ENCODE measurements at places on chromosomes 4 and X.

DNA sequence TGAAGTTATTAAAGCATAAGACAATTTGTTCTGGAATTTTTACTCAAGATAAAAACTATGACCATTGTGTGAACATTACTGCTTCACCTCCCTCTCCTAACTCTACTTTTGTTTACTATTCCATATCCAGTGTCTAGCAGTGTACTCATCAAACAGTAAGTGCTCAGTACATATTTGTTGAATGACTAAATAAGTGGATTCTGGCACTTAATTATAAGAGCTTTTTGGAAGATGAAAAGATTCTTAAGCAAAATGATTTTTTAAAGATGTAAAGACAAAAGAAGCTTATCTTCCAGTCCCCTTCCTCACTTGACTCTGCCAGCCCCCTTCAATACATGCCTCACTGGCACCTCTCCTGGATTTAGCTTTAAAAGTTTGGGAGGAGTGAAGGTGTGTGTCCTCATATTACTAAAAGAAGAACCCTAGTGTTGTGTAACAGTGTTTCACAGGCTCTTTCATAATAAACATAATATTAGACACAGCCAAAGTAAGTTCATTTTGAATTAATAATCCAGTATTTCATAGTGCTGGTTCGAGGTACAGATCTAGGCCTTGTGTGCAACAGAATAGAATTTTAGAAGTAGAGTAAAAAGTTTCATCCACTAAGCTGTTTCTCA, 53.0 kb downstream of the GAB1 start:
- peak; percentile 76 for DNase-seq

DNA sequence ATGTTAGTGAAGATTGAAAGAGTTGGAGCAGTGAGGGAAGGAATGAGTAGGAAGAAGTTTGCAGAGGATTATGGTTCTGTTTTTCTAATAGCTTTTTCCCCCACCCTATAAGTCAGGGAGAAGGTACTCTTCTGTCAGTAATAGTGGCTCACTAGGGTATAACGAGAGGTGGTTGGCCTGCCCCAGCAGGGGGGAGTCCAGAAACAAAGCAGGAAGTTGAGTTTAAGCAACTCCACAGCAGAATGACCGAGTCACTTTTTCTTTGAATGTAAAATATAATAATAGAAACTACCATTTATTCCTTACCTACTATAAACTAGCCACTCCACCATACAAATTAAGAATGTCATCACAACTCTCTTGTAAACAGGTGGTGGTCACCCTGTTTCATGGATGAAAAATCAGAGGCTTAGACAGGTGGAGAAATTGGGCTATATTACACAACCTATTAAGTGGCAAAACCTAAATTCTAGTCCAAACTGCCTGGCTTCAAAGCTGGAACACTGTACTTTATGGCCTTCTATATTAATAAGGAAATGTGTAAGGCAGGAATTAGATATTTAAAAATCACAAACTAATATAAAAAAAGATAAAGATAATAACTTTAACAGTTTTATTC, 21.9 kb downstream of the AP1AR start:
- DNase-seq, result no peak

GRCh38 chr4:176001151-176002006, 64.3 kb upstream of the WDR17 start:
- peak; percentile 21 for DNase-seq

DNA sequence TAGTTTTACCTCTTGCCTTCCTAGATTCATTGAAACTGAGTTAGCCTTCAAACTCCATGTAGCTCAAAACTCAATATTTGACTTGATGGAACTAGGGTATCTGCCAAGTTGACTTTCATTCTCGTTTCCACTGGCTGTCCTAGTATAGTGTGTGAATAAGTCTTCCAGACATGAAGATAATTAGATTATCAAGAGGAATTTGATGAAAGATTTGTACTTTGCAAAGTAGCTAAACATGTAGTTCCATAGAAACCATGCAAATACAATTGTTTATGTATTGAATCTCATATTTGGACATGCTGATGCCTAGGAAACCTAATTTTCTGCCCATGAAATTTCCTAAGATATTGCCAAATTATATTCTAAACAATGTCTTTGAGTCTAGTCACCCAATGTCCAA, 297.5 kb downstream of the ARHGAP24 start:
- no peak for DNase-seq

DNA sequence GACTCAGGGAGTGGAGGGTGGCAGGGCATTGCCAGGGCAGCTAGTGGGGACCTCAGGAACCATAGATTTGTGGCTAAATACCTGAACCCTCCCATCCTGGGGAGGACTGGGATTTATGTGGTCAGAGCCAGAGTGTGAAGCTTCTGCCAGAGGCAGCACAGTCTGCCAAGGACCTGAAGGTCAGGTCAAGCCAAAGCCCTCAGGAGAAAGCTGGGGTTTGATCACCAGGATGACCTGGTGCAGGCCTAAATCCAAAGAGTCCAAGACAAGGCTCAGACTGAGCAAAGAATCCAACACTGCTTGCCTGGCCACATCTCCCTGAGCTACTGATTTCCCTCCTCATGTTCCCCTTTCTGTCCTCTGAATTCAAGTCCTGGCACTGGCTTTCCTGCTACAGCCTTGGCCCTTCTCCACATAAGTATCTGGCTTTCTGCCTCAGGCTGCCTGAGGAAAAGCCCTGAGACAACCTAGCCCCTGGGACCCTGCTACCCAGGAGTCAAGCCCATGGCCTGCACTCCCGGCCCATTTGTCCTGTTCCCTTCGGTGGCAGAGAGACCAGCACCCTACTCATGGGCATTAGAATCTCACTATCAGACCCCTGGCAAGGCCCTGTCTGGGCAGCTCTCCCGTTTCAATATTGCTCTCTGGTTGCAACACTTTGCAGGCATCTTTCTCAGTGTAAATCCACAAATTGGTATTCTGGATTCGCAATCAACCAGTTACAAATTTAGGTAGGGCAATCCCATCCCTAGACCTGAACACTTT, 39.3 kb upstream of the SLC25A43 start:
- DNase-seq, result no peak
